ENCODE measurements at places on chromosomes 7 and 10. TPM values are rescaled to one million over a fixed set of nuclear protein-coding genes. Genes with fewer than 3 reads are reported as not detected.

The PPP1R17 gene
- total RNA-seq: not detected

The NPSR1 gene
- total RNA-seq: not detected

The RALA gene
- total RNA-seq: 22.3 TPM

The PMS2 gene
- 21.8 TPM for total RNA-seq

The VSIR gene
- 47.1 TPM for total RNA-seq

The AMZ1 gene
- not detected for total RNA-seq

The FAM20C gene
- total RNA-seq: 16.5 TPM

The PNLIPRP3 gene
- not detected for total RNA-seq

The LRMDA gene
- total RNA-seq: 2.8 TPM

The LFNG gene
- 30.5 TPM for total RNA-seq

The CYP3A5 gene
- 4.4 TPM for total RNA-seq

The PKD2L1 gene
- total RNA-seq: not detected

The EBLN1 gene
- total RNA-seq: not detected

The UNC5B gene
- 5.3 TPM for total RNA-seq

The EPO gene
- total RNA-seq: not detected

Data from uterus (tissue), 4 donors.